ENCODE measurements at places on chromosomes 12 and 14. TPM values are rescaled to one million over a fixed set of nuclear protein-coding genes. Genes with fewer than 3 reads are reported as not detected.

HOXC5 gene
- total RNA-seq: not detected

OVCH1 gene
- total RNA-seq: 0.52 TPM

CDK2 gene
- total RNA-seq: 27.3 TPM

KIF26A gene
- total RNA-seq: 4.5 TPM

OTX2 gene
- total RNA-seq: not detected

GALNT9 gene
- total RNA-seq: not detected

PTCSC3 gene
- total RNA-seq: not detected

LTBP2 gene
- total RNA-seq: 377 TPM

MAP1LC3B2 gene
- total RNA-seq: 2.1 TPM

LBHD2 gene
- total RNA-seq: not detected

ZNF385A gene
- 12.7 TPM for total RNA-seq

GALNT6 gene
- total RNA-seq: 0.94 TPM

KRT78 gene
- not detected for total RNA-seq

LMO3 gene
- 1.6 TPM for total RNA-seq

SLC7A8 gene
- total RNA-seq: 0.75 TPM

HCFC2 gene
- total RNA-seq: 20.1 TPM

WSCD2 gene
- total RNA-seq: 0.86 TPM

AMHR2 gene
- not detected for total RNA-seq

PZP gene
- total RNA-seq: not detected

P3H3 gene
- 86.5 TPM for total RNA-seq

LIN7A gene
- 27.7 TPM for total RNA-seq

MANSC1 gene
- total RNA-seq: 9.1 TPM

B3GNT4 gene
- 0.64 TPM for total RNA-seq

LUM gene
- 481 TPM for total RNA-seq

KRT1 gene
- total RNA-seq: not detected

IL22 gene
- not detected for total RNA-seq
